Daoy (cell line): ENCODE measurements at places on chromosomes 2 and 18. TPM values are rescaled to one million over a fixed set of nuclear protein-coding genes. Genes with fewer than 3 reads are reported as not detected.

DNA sequence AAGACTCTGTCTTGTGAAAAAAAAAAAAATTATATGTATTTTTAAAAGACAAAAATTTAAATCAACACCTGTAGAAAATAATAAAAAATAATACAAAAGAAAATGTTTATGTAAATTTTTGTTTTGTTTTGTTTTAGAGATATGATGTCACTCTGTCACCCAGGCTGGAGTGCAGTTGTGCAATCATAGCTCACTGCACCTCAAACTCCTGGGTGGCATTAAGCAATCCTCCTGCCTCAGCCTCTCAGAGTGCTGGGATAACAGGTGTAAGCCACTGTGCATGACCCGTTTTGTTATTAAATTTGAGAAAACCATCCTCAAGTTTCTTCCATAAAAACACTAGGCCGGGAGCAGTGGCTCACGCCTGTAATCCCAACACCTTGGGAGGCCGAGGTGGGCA lies 56.2 kb upstream of the B3GNT7 start:
- DNase-seq = no peak

DNA sequence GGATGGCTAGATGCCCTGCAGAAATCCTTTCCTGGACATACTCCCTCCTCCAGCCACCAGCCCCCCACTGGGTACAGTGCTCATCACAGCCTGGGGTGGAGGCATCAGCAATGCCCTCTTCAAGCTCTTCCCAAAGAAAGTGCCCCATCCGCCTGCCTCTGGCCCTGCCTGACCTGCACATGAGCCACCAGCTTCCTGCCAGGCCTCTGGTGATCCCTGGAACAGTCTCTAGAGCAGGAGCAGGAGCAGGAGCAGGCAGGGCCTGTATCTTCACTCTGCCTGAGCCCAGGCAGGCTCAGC lies 54.1 kb upstream of the CAB39 start:
- no peak for DNase-seq

DNA sequence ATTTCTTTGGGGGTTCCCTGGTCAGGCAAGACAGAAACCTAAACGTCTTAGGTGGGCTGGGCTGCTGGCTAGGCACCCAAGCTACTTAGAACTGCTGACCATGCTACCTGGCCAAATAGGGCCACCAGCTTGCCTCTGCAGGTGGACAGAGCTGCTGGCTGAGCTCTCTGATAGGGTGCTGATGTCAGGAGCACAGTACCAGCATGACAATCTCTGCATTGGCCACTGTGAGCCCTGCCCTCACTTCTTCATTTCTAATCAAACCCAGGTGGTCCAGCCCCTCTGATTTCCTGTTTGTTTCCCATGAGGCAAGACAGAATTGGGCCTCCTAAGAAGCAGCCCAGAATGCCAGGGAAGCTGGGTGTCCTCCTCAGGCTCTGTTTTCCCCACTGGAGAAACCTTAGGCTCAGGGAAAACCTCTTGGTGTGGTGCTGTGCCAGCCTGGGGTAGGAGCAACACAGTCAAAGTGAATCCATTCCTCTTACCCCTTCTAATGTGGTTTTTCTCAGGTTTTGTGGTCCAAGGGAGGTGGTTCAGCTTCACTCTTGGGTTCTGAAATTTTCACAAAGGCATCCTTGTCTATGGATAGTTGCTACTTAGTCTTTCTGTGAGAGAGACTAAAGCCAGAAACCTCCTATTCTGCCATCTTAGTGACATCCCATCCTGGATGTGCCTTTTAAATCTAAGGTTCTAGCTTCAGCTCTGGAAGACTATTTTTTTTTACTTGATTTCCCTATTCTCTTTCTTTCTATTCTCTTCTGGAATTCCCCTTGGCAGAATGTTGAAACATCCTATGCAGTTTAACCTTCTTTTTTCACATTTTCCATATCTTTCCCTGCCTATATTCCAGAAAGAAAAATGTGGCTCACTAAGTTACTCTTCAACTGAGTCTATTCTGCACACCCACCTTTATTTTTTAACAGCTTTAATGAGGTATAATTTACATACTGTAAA lies 15.2 kb downstream of the SP100 start:
- DNase-seq = no peak

DNA sequence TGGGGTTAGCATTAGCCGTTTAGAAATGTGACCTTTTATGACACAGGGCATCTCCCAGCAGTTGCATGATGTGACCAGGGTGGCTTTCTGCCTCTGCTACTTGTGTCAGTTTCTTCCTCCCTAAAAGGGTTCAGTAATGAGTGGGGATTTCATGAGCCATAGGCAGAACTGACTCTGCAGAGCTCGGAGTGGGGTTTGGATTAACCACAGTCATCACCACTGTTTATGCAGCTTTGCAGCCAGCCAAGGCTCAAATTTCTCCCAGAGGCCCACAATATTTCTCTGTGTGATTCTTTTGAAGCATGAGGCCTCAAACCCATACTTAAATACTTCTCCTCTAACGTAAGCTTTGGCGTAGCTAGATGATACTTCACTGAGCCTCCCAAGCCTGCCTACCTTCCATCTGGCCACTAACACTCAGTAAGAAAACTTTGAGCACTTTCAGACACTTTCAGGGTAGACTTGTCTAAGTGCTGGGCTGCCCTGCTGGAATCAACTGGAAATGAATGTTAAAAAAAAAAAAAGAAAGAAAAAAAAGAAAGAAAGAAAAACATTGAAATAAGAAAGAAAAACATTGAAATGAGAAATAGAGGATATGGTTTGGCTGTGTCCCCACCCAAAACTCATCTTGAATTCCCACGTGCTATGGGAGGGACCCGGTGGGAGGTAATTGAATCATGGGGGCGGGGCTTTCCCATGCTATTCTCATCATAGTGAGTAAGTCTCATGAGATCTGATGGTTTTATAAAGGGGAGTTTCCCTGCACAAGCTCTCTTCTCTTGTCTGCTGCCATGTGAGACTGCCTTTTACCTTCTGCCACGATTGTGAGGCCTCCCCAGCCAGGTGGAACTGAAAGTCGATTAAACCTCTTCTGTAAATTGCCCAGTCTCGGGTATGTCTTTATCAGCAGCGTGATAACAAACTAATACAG lies 11.5 kb upstream of the LAPTM4A start:
- peak; percentile 72 for DNase-seq

DNA sequence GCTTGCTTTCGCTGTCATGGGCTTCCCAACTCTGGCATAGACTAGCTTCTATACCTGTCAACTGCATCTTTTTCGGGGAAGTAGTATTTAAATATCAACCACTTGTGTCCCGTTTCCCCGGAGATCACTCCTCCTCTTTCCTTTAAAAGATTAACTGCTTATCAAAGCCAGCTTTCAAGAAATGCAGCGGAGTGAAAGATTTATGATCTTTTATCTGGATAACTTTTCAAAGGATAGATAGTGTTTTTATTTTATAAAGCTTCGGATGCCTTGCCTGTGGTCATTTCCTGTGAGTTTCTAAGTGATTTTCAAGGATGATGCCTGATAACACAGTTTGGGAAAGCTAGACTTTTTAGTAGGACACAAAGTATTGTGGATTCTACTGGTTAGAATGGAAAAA lies 2.9 kb upstream of the IGFBP5 start:
- DNase-seq = no peak

- DNase-seq = no peak
Measured at GRCh38 chr2:142952793-142953494, 75.5 kb downstream of the KYNU start.

- DNase-seq = no peak
Measured at GRCh38 chr2:107595285-107595684, 231.4 kb upstream of the RGPD4 start.

DNA sequence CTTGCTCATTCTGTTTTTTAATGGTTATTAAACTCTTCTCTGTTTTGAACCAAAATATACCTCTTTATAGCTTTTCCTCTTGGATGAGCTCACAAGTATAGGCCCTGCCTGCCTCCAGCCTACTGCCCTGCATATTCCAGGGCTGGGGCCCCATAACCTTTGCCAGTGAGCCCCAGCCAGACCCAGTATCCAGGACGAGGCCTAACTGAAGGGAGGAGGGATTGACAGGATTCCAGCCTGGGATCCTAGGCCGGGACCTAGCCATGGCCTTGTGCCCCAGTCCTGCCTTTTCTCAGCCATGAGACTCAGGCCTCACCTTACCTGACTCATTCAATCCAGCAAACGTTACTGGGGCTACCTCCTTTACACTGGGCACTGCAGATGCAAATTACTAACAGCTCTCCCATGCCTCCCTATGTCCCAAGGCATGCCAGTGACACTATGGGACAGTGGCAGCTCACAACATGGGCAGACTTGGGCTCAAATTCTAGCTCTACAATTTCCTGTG lies 159.2 kb downstream of the DDX1 start:
- DNase-seq = no peak

GRCh38 chr2:21040468-21041377 lies 3.1 kb downstream of the APOB start:
- DNase-seq = no peak

DNA sequence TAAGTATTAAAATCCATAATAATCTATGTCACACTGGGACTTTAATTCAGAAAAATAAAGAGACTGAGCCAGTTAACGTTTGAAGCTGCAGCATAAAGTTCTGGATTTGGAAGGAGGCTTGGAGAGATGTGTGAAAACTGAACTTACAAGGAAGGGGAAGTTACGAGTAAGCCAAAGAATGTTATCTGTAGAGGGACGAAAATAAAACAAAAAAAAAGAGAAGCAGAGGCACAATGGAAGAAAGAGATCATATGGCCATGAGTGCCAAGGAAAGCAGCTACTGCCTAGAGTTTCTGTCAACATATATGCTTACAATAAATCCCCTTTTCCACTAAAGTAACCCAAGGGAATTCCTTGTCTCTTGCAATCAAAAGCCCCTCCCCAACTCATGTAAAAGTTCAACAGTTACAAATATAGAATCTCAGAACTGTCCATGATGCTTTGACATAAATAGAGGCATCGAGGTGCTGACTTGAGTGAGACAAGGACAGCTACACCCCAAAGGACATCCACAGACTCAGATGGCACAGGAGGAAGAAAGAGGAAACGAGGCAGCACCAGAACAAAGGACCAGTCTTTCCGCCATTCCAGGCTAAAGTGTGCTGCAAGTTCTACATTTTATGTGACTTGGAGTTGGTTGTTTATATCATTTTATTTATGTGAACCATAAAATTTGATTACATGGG lies 16.1 kb upstream of the ARL5A start:
- DNase-seq = no peak

DNA sequence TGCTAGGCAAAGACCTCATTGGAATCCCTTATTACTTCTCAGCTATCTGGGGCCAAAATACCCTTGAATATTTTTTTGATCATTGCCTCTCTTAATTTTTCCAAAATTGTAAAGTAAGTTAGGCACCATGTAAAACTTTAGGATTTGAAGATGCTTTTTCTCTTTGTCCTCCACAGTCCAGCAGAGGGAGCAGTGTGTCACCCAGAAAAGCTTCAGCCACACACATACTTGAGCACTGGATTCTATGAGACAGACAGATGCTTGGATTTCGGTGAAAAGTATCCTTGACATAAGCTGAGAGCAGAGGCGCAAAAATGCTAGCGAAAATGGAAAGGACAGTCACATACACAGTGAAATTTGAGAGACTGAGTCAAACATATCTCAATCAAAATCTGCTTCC lies 74.7 kb upstream of the KCNJ3 start:
- DNase-seq = no peak

DNA sequence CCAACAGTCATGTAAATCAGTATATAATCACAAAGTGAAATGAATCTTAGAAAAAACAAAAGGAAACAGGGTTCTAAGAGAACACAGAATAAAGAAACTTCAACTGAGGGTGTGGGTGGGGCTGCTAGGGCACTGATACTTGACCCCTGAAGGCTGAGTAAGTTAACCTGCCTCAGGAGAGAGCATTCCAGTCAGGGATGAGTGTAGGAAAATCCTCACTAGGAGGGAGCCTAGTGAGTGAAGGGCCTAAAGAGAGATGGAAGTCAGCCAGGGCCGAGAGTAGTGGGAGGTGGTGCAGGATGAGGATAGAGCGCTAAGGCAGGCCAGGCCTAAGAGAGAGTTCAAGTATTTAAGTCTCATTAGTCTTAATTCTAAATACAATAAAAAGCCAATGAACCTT lies 342.6 kb downstream of the SATB2 start:
- DNase-seq = no peak

DNA sequence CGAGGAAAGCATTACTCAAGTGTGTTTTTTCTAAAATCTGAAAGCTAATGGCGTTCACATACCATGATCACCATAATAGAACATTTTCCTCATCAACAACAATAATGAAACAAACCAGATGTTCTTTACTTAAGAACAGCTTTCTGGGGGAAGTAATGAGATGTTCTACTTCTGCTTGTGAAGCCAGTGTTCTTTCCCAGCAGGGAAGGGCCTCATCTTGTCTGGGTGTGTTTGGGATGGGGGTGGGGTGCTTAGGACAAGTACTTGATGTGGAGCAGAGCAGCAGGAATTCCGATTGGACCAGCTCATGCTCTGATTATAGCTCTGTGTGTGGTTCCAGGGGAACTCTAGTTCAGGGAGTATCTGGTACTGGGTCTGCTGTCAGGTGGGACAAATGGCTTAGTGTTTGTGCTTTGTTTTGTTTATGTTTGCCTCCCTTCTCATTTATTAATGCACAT lies 163.0 kb upstream of the NOSTRIN start:
- peak; percentile 34 for DNase-seq

Gene SULT1C4
- not detected in 2 replicates for total RNA-seq

DNA sequence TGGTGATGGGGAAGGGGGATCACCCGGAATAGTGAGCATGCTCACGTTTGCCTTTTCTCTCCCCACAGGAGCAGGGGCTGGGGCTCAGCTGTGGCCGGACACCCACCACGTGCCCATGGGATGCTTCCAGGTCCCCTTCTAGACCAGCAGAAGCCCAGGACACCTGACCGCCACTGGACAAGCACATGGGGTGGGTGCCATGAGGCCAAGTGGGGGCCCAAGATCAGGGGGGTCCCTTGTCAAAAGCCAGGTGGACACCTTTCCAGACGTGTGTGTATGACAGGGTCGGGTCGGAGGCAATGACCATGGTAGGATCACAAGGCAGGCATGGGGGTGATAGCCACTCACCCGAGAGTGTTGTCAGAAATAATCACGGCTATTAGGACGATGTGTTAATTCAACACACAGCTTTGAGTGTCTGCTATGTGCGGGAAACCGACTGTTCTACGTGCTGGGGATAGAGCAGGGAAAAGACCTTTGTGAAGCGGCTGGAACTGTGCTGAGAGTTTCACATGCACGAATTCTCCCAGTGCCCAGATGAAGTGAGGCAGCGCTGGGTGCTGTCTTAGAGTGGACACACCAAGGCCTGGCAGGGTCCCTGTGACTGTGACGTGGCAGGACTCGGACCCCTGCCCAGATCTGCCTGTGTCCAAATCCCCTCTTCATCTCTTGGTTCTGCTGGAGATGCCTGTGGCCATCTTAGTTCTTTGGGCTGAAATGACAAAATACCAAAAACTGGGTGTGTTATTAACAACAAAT lies 244.7 kb downstream of the NDUFA10 start:
- DNase-seq = no peak

DNA sequence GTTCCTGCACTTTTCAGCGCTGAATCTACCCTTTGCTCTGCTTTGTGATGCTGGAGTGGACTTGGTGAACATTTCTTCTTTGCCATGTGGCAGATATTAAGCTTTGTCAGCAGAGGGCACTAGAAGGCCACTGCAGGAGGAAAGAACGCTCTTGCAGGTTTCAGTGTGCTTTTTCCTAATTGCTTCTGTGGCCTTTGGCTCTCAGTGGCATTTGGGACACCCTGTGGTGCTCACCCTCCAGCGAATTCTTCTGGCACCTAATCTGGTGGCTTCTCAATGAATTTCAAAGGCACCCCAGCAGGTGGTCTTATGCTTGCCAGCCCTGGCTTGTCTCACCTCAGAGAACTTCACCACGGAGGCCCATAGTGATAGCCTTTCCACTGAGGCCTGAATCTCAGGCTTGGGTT lies 146.7 kb downstream of the MYO3B start:
- DNase-seq = peak; percentile 34

GRCh38 chr2:25333981-25334380 lies 7.7 kb downstream of the DNMT3A start:
- no peak for DNase-seq
